ENCODE measurements at places on chromosomes 2 and 18.

DNA sequence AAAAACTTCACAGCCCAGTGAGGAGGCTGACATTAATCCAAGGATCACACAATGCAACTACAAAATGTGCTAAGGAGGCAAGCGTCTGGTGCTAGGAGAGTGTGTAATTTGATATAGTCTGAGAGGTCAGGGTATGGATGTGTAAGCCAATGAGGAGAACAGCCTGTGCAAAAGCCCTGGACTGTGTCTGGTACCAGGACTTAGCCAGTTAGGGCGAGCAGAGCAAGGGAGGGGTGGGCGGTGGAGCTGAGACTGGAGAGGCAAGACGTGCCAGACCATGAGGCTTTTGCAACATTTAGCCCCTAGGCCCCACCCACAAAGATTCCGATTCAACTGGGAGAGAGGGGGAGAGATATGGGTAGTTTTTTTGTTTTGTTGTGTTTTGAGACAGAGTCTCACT is 33.5 kb upstream of the SPRED2 start:
- no peak for DNase-seq

GRCh38 chr2:237870754-237871651 is 11.6 kb downstream of the RAMP1 start:
- DNase-seq: no peak

- DNase-seq: no peak
Measured at GRCh38 chr2:40138314-40138713, 313.6 kb downstream of the SLC8A1 start.

GRCh38 chr2:240338274-240338673 is 97.2 kb upstream of the GPC1 start:
- no peak for DNase-seq

DNA sequence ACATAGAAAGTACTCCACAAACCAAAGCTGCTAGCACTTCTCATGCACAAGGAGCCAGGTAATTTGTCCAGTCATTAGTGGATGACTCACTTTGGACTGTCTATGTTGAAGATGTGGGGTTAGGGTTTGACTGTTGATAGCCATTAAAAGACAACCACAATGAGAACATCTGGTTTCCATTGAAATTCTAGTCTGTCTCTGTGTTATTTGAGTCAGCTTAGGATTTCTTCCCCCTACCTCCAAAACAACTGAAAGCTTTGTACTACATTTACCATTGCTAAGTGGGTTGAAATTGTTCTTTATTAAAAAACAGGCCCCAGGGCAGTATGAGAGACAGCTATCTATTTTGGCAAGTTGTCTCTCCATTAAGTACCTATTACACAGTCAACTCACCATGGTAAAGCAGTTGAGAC is 50.2 kb upstream of the ANKRD44 start:
- DNase-seq: no peak

GRCh38 chr2:14932285-14932684 is 299.8 kb downstream of the LRATD1 start:
- no peak for DNase-seq

- DNase-seq: no peak
Measured at GRCh38 chr2:215431290-215431689, 4.6 kb downstream of the FN1 start.

GRCh38 chr18:50750546-50750945 is 69.3 kb downstream of the MRO start:
- DNase-seq: no peak

- DNase-seq: no peak
Measured at GRCh38 chr2:191127235-191127634, 23.6 kb downstream of the STAT4 start.

DNA sequence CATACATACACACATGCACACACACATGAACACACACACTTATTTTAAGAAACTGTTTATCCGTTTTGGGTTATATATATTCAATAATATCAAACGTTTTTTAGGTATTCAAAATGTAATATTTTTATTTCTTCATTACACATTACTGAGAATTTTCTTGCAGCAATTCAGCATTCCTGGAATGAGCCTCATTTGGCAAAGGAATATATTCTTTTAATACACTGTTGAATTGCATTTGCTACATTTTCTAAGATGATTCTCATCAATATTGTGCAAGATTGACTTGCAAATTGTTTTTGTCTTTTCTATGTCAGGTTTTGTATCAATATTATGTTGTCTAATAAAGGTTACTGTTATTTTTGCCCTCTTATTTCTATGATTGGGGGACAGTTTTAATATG is 276.1 kb upstream of the CYP26B1 start:
- DNase-seq: no peak

DNA sequence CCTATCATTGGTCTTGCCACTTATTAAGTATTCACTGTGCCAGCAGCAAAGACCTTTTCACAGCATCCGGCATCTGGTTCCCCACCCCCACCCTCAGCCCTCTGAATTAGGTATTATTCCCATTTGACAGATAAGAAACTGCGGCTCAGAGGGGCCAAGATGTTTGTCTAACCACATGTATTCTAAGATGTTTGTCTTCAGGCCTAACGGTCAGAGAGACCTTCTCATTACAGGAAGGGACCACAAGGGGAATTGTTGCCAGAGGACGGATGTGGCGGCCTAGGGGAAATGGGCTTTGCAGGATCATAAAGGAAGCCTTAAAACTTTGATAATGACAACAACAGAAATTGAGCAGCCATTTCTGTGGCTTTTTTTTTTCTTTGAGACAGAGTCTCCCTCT is 16.6 kb downstream of the NPPC start:
- DNase-seq: no peak

DNA sequence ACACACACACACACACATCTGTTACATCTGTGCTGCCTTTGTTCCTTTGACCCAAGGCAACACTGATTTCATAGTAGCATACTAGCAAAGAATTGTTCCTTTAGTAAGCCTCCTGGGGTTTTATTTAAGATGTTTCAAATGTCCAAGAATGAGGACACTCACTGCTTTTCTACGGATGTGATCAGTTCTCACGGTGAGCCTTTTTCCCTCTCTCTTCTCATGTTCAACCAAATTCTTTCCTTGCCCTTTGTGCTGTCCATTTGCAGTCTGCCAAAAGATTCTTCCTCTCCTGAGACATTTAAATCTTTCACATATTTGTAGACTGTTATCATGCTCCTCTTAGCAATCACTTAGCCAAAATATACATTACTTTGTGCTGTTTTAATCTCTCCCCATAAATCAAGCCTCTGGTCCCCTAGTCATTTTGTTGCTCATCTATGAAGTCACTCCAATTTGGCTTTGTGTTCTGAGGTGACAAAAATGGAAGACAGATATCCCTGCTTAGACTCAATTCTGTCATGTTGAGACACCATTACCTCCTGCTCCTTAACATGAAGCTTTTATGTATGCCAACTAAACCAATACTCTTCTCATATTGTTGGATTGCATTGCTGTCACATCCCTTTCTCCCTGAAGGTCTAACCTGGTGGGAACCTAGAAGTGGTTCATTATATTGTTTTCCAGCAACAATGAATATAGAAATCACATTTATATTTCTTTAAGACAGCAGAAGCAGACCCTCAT is 1605.3 kb upstream of the ACVR2A start:
- no peak for DNase-seq

DNA sequence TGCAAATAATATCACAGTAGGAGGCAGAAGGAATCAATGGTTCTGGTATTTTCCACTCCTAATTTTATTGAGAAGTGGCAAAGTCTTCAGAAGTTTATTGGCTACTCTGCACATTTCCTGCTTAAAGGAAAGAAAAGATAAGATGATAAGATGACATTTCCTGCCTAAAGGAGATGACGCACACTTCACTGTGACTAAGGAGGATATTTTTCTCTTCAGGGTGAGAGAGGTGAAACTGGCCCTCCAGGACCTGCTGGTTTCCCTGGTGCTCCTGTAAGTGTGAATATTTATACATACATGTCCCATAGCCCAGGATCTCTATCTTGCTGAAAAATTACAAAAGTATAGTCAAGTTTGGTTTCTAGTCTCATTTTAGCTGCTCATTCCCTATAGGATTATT is 27.9 kb downstream of the COL3A1 start:
- DNase-seq: no peak

DNA sequence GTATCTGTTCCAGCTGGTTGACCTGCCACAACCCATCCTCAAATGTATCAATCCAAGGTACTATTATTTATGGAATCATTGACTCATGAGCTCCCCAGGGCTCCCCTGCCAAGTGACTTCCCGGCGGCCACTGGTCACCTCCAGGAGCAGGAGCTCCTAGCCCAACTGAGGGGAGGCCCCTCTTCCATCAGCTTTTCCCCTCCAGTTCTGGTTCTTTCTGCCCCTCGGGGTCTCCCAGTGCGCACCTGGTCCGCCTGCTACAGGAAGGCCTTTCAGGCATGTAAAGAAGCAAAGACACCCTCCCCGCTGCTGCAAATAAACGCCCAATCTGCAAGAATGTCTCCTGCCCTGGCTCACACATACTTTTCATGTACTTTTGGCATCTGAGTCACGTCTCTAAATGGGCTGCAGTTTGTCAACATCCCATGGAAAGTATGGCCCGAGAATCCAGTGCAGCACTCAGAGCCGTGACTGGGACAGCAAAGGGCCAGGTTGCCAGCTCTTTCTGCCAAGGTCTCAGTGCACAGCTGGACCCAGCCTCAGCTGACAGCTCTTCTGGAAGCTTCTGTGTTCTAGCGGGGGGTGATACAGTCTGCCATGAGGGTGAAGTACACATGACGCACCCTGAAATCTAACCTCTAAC is 41.4 kb downstream of the KLHL29 start:
- no peak for DNase-seq

DNA sequence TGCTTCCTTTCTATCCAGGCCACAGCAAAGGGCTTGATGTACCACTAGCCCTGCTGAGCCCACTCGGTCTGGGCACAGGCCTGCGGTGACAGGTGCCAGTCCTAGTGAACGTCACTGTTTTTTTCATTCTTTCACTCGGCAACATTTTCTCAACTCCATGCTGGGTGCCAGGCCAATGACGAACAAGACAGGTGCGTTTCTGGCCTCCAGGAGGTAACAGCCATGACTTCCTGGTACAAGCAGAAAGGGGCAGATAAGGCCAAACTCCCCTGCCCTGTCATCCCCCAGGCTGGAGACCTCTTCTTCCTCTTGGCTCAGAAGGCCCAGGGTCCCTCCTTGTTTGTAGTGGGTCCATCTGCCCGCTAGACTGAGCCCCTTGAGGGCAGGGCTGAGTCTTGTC is 55.7 kb upstream of the OTOF start:
- no peak for DNase-seq

- no peak for DNase-seq
Measured at GRCh38 chr2:60481257-60481656, 72.2 kb downstream of the BCL11A start.

DNA sequence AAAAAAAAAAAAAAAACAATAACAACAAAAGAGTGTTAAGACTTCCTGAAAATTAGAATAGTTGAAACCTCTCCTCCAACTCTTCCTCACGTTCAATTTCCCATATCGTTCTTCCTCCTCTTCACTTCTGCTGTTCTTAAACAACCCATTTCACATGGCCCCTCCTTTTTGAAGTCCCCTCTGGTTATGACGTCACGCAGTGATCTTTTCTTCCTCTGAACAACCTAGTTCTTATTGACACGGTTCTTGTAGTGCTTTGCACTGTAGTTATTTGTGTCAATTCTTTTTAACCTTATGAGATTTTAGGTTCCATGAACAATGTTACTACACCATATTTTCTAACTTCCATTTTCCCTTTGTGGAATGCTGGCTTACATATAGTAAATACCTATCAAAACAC is 69.5 kb upstream of the RGPD4 start:
- no peak for DNase-seq

- no peak for DNase-seq
Measured at GRCh38 chr2:20678086-20678395, 11.1 kb downstream of the GDF7 start.

GRCh38 chr18:67410075-67411070 is 106.1 kb downstream of the DSEL start:
- DNase-seq: no peak

- peak; percentile 40 for DNase-seq
Measured at GRCh38 chr2:27369471-27370025, 590 bp downstream of the EIF2B4 start.

GRCh38 chr18:57930476-57930875 is 113.5 kb upstream of the NEDD4L start:
- DNase-seq: peak; percentile 47

GRCh38 chr18:63451799-63452660 is 24.7 kb upstream of the SERPINB5 start:
- DNase-seq: no peak

- DNase-seq: peak; percentile 70
Measured at GRCh38 chr2:232611559-232612218, 21.7 kb upstream of the EFHD1 start.

DNA sequence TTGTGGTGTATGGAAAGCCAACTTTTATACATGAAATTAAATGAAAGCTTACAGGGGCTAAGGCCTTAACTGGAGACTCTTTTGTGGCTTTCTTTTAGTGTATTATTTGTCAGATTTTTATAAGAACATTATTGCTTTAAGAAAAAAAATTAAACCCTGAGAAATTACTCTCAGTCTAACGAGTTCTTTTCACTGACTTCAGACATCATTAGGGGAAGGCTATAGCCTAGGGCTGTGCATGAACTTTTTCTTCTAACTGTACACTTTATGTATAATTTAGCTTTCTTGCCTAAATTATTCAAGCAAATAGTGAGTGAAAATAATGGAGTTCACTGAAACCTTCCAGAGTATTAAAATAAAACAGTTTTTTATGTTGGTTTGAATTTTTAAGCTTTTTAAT is 151.1 kb upstream of the MEIS1 start:
- DNase-seq: no peak

- no peak for DNase-seq
Measured at GRCh38 chr18:44682201-44682870, 1.6 kb downstream of the SETBP1 start.

DNA sequence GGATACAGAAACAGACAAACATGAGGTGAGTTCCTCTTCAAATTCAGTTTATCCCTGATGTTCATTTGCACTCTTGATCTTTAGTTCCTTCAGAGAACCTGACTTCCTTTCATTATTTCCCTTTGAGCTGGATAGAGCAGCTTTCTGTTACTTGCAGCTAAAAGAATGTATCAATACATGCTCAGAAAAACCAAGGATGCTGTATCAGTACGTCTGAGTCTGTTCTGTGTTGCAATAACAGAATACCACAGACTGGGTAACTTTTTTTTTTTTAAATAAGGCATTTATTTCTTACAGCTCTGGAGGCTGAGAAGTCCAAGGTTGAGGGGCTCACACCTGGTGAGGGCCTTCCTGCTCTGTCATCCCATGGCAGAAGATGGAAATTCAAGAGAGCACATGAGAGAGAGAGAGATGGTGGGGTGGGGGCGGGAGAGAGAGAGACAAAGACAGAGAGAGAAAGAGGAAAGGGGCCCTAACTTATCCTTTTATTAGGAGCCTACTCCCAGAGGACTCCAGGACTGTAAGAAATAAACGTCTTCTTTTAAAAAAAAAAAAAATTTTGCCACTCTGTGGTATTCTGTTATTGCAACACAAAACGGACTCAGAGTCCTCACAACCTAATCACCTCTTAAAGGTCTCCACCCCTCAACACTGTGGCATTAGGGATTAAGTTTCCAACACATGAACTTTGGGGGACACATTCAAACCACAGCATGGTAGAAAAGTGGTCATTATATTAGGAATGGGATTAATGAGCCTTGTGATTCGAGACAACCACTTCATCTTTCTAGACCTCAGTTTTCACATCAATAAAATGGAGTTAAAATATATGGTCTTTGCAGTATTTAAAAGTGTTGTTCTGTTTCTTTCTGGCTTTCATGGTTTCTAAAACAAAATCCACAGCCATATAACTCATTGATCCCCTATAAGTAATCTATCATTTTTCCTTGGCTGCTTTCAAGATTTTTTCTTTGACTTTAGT is 18.4 kb upstream of the SELENOI start:
- no peak for DNase-seq

- DNase-seq: no peak
Measured at GRCh38 chr2:102826904-102827303, 65.1 kb downstream of the TMEM182 start.

Measured in NAMALWA (cell line).